ENCODE measurements at places on chromosomes 4 and X.

DNA sequence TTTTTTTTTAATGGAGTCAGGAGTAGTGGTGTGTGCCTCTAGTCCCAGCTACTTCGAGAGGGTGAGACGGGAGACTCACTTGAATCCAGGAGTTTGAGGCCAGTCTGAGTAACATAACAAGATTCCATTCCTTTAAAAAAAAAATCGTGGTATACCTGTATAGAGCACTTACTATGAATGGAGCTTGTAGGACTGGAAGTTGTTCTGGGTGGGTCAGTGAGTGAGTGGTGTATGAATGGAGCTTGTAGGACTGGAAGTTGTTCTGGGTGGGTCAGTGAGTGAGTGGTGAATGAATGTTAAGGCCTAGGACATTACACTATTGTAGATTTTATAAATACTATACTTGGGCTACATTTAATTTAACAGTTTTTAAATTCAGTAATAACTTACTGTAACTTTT is 2.9 kb upstream of the SLC10A7 start:
- no peak for DNase-seq

- no peak for DNase-seq
Measured at GRCh38 chrX:131789664-131790063, 233.4 kb upstream of the STK26 start.

DNA sequence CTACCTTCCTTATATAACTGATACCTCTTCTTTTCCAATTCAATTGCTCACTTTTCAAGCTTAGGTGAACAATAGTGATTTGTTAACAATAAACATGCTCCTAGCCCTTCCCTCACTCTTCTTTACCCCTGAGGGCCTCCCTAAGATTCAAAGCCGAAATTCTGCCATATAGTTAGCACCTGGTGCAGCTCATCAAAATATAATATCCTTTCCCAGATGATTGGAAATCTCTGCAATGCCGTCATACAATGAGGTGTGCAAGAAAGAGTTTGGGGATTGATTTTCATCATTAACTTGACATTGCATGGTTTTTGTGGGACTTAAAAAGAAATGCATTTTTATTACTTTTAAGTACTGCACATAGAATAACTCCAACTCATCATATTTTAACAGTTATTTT is 95.3 kb downstream of the HDAC8 start:
- DNase-seq: no peak

DNA sequence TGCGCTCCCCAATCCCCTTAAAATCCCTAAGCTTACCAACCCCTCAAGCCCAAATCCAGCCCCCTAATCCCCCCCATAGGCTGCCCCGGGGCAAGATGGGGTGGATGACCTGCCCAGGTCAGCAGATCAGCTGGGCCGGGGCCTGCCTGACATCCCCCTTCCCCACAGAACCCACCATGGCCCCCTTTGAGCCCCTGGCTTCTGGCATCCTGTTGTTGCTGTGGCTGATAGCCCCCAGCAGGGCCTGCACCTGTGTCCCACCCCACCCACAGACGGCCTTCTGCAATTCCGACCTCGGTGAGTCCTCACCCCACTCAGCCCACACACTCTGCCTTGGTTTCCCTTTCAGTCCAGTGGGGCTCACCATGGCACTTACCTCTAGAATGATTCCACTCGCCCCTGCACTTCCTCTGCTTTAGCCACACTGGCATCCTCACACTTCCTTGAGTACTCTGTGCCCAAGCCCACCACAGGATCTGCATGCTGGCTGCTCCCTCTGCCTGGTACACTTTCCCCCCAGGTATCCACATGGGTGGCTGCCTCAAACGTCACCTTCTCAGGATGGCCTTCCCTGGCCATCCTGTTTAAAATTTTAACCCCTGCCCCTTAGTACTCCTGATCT is 1.1 kb downstream of the TIMP1 start:
- DNase-seq: no peak

DNA sequence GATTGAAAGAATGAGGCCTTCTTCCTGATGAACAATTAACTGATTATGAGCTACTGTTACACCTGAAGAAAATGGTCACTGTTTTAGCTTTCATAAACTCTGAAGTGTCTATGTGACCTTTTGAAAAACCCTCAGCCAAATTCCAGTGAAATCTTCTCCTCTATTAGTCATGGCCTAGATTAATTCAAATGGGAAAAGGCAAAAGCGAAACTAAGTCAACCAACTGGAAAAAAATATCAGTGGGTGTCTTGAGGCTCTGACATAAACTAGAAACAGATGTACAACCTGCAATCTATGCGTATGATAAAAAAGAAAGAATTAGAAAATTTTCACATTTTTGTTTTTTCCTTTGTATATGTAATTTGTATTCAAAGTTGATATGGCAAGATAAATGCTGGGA is 169.4 kb upstream of the BANK1 start:
- DNase-seq: no peak

GRCh38 chr4:93139118-93139517 is 689.4 kb upstream of the ATOH1 start:
- DNase-seq: no peak

DNA sequence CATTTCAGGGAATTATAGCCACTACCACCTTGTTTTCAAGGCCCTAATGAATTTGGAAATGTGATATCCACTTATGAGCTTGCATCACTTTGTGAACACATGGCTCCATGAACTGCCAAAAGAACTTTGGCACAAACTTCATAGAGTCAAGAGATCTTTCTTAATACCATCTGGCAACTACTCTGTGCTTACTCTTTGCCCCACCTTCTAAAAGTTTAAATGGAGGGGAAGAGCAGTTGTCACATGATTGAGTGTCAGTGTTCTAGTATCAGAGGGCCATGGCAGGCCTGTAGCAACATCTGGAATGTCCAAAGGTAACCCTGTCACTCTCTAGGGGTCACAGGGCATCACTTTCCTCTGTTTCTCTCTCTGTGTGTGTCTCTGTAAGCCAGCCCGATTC is 2.6 kb upstream of the ADH1B start:
- DNase-seq: no peak

DNA sequence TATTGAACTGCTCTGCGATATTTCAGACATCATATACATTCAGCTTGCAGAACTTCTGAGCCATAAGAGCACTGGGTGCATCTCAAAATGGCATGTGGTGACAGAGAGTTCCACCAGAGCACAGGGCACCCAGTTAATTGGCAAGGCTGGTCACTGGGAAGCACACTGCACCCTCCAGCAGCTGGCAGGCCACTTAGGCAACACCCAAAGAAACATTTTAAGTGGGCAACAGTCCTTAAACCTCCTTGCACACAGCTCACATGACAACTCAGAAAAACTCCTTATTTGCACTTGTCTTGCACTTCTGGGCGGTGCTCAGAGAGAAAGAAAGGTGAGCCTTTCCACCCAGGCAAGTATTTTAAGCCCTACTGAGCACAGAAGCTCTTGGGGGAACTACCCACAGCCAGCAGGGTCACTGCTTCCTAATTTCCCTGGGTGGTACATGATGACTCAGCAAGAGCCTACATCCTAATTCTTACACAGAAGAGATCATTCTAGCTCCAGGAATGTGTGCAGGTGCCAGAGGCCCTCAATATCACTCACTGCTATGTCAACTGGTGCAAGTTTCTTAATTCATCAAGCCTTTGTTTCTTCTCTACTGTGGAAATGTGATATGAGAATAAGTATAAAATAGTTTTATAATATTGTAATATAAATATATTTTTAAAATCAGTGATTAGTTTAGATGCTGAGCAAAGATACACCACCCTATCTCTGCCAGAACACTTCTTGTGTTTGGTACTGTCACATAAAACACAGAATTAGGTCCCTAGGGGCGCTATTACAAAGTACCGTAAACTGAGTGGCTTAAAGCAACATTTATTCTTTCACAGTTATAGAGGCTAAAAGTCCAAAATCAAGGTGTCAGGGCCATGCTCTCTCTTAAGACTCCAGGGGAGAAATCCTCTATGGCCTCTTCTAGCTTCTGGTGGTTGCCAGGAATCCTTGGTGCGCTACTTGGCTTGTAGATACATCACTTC is 155.1 kb upstream of the PPARGC1A start:
- DNase-seq: no peak

DNA sequence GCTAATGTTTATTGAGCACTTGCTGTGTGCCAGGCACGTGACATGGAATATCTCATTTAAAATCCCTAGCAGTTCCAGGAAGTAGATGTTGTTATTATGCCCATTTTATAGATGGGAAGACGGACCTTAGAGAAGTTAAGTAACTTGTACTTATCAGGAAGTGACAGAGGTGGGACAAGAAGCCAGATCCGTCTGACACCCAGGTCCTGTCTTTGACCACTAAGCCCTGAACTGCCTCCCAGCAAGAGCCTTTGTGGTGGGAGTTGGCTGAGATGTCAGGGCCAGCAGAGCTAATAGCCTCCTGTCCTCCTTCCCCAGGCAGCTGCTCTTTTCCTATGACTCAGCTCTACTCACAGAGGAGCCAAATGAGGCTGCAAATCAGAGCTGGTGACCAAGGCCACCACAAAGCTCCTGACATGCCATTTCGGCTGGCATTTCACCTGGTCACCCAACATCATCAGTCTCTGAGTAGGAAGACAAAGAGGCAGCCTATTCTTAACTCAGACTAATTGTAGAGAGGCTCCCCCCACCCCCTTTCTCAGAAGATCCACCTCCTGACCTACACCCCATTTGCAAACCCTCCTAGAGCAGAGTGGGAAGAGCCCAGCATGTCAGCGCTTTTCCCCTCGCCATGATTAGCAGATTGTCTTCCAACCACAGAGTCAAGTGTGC is 175.1 kb upstream of the KIT start:
- no peak for DNase-seq

- DNase-seq: peak; percentile 27
Measured at GRCh38 chrX:115940888-115941332, 229.6 kb upstream of the AGTR2 start.

GRCh38 chr4:172377486-172378140 is 564.4 kb downstream of the GALNTL6 start:
- no peak for DNase-seq

DNA sequence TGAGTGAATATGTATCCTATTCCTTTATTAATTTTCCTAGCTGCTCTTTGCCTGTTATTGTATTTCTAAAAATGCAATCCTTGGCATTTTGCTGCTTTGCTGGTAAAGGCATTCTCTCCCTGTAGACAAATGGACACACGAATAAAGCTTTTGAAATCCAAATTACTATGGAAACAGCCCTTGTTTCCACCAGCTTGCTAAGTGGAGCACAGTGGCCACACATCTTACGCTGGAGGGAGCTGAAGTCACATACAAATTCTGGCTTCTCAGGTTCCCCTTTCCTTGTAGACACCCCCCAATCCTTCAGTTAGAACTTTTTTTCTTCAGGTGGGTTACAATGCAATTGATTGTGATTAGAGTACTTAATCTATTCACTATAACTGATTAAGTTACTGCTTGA is 66.2 kb downstream of the AGA start:
- DNase-seq: no peak

DNA sequence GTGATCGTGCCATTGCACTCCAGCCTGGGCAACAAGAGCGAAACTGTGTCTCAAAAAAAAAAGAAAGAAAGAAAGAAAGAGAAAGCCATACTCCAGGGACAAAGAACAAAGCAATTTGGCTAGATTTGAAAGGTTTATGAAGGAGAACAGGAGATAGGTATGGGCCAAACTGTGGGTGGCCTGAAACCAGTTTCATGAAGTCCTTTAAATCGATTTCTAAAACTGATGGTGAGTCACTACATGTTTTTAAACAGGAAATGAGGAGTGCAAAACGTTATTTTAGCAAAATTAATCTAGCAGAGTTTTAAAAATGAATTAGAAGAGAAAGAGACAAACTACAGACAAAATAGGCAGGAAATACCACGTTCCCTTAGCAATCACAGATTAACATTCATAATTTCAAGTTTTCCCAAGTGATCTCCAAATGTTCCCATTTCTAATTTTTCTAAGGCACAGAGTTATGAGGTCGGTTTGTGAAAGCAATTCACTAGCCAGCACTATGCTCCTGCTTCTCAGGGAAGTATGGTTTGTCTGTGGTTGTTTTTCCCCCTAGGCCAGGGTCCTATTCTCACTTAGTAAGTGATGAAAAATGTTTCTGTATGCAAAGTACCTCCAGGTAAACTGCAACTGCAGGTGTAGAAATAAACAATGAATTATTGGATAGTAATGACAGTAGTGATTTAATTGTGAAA is 190.6 kb downstream of the PPP3CA start:
- no peak for DNase-seq

DNA sequence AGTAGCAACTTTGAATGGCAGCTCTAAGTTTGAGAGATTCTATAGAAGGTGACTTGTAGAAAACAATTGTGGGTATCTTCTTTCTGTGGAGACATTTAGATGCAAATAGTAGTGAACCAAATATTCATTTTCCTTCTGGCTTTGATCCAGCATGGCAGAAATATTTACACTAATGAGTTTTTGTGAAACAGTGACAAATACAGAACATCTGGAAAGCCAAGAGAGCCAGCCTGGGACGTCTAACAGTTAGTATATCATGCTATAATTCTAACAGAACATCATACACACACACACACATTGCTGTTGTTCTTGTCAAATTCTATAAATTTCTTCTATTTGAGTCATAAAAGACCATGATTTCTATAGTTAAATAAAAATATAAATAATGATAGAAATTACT is 1777.9 kb downstream of the ARAP2 start:
- no peak for DNase-seq

- DNase-seq: no peak
Measured at GRCh38 chr4:142952821-142953580, 106.9 kb upstream of the INPP4B start.

GRCh38 chr4:184190711-184191110 is 27.0 kb downstream of the ENPP6 start:
- no peak for DNase-seq

DNA sequence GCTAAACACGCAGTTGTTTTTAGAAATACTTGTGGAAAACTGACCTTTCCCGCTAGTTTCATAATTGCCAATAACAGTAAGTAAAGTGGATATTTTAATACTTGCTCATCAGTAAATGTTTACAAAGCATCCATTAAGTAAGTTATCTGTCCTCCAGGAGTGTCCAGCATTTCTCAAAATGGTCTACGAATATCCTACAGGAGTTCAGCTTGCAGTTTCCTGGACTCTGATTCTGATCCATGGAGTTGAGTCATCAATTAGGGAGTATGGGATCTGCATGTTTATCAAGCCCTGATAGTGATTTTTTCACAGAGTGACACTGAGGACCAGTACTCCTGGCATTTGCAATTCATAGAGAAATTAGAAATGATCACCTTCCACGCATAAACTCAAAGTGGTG is 325.2 kb upstream of the AADAT start:
- DNase-seq: no peak

- DNase-seq: no peak
Measured at GRCh38 chr4:140719686-140720085, 36.5 kb downstream of the TBC1D9 start.

All from anterior cingulate cortex (tissue), 58 donors.